ENCODE measurements at places on chromosomes 7 and 10.

DNA sequence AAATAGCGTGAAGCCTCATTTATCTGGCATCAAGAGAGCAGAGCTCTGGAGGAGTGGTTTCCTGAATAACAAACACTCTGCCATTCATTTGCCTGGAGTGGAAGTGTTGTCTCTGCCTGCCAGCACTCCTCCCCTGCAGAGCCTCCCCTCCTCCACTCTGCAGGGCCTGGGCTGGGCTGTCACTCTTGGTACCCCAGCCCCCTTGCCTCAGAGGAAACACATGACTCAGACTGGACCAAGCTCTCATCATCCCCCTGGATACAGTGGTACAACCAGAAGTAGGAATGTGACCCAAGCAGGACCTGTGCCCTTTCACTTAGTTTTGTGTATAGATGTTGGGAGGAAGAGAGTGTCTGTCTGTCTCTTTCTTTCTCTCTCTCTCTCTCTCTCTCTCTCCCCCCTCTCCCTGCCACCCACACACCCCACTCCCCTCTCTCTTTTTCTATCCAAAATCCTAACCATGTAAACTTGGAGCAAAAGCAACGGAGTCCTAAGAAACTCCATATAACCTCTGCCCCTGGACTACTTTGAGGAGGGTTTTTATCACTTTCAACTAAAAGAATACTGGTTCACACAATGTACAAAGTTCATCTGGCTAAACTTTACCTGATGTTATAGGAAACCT is 43.9 kb downstream of the DOCK4 start:
- no peak overlapping the region for H3K27ac ChIP-seq
- H3K27me3 ChIP-seq: no peaks in the 10 kb centered on the region
- no peaks in the 10 kb centered on the region for H3K36me3 ChIP-seq
- peak; percentile 28 for DNase-seq
- H3K4me1 ChIP-seq: peaks cover 26% of the 10 kb centered on the region

DNA sequence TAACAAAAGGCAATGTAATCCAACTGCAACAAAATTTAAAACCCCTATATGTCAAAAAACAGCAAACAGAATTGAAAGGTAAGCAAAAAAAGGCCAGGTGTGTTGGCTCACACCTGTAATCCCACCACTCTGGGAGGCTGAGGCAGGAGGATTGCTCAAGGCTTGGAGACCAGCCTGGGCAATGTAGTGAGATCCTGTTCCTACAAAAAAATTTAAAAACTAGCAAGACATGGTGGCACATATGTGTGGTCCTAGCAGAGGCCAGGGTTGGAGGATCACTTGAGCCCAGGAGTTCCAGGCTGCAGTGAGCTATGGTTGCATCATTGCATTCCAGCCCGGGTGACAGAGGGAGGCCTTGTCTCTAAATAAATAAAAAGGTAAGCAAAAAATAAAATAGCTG is 212.1 kb upstream of the KLF14 start:
- H3K4me3 ChIP-seq: no peak overlapping the region
- peak overlapping the region; percentile 66 for H3K27ac ChIP-seq
- peaks cover 45% of the 10 kb centered on the region for H3K4me1 ChIP-seq
- H3K27me3 ChIP-seq: no peaks in the 10 kb centered on the region
- H3K36me3 ChIP-seq: peaks cover 56% of the 10 kb centered on the region

GRCh38 chr10:70541736-70542564 is 60.6 kb downstream of the PRF1 start:
- no peaks in the 10 kb centered on the region for H3K4me1 ChIP-seq
- H3K4me3 ChIP-seq: no peak overlapping the region
- DNase-seq: no peak
- H3K36me3 ChIP-seq: no peaks in the 10 kb centered on the region
- H3K27me3 ChIP-seq: peaks cover 10% of the 10 kb centered on the region

- no peak overlapping the region for H3K4me3 ChIP-seq
- no peak for DNase-seq
- no peak overlapping the region for H3K27ac ChIP-seq
- H3K4me1 ChIP-seq: no peaks in the 10 kb centered on the region
Measured at GRCh38 chr10:22460531-22461403, 115.5 kb downstream of the SPAG6 start.

- H3K4me1 ChIP-seq: no peaks in the 10 kb centered on the region
- H3K4me3 ChIP-seq: no peak overlapping the region
- H3K27ac ChIP-seq: no peak overlapping the region
- H3K36me3 ChIP-seq: peaks cover 81% of the 10 kb centered on the region
- DNase-seq: no peak
Measured at GRCh38 chr7:5332579-5332978, 49.8 kb downstream of the SLC29A4 start.

- H3K4me3 ChIP-seq: no peak overlapping the region
- peaks cover 35% of the 10 kb centered on the region for H3K4me1 ChIP-seq
- peaks cover 28% of the 10 kb centered on the region for H3K36me3 ChIP-seq
- no peak for DNase-seq
- H3K27ac ChIP-seq: no peak overlapping the region
Measured at GRCh38 chr10:29650552-29650944, 15.8 kb upstream of the SVIL start.
